ENCODE measurements at places on chromosomes 5 and 9. TPM values are rescaled to one million over a fixed set of nuclear protein-coding genes. Genes with fewer than 3 reads are reported as not detected.

DNA sequence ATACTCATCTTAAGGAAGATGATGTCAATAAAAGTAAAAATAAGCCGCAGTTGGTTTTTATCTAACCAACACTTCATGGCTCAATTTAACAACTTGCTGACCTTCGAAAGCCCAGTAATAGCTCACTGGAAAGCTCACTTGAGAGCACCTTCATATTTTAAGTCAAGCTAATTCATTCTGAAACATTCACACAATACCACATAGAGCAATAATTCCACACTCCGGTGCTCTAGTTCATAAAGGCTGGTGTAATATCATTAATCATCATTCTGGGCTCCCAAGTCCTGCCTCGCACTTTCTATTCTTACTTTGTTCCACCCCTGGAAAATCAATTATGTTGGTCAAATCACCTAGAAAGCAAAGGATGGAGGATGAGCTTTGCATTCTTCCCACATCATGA lies 74.4 kb downstream of the ELAVL2 start:
- H3K4me3 ChIP-seq: no peak overlapping the region
- no peaks in the 10 kb centered on the region for H3K27me3 ChIP-seq
- no peaks in the 10 kb centered on the region for H3K4me1 ChIP-seq
- no peak overlapping the region for H3K27ac ChIP-seq

DNA sequence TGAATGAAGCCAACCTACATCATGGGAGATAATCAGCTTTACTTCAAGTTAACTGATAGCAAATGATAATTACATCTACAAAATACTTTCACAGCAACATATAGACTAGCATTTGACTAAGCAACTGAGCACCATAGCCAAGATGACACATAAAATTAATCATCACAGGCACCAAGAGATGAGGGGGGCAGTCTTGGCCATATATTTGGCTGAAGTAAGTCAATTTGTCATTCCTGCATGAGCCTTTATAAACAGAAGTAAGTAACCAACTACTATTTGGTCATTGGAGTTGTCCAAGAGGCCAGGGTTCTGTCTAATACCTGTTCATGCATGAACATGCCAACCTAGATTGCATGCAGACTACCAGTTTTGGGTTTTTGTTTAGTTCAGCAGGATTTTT lies 53.6 kb downstream of the PDCD1LG2 start:
- no peak for DNase-seq
- H3K4me3 ChIP-seq: no peak overlapping the region
- no peaks in the 10 kb centered on the region for H3K36me3 ChIP-seq
- no peak overlapping the region for H3K27ac ChIP-seq

GRCh38 chr5:6540111-6540827 lies 91.6 kb downstream of the UBE2QL1 start:
- no peaks in the 10 kb centered on the region for H3K36me3 ChIP-seq
- H3K27ac ChIP-seq: no peak overlapping the region
- H3K4me1 ChIP-seq: no peaks in the 10 kb centered on the region
- H3K27me3 ChIP-seq: peaks cover 2% of the 10 kb centered on the region

DNA sequence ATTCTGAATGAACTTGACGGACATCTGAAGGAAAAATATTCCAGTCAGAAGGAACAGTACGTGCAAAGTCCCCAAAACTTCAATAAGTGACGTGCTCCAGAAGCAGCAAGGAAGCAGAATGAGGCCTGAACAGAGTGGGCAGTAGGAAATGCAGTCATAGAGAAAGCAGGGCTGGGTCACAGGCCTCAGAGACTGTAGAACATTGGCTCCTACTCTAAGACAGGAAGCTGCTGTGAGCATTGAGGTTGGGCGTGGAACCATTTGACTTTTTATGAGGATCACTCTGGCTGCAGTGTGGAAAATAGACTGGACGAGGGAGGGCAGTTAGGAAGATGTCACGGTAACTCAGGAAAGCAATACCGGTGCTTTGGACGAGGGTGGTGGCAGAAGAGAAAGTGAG lies 64.0 kb downstream of the DOCK8 start:
- peaks cover 47% of the 10 kb centered on the region for H3K36me3 ChIP-seq
- peak overlapping the region; percentile 95 for H3K27ac ChIP-seq
- H3K4me3 ChIP-seq: no peak overlapping the region

DNA sequence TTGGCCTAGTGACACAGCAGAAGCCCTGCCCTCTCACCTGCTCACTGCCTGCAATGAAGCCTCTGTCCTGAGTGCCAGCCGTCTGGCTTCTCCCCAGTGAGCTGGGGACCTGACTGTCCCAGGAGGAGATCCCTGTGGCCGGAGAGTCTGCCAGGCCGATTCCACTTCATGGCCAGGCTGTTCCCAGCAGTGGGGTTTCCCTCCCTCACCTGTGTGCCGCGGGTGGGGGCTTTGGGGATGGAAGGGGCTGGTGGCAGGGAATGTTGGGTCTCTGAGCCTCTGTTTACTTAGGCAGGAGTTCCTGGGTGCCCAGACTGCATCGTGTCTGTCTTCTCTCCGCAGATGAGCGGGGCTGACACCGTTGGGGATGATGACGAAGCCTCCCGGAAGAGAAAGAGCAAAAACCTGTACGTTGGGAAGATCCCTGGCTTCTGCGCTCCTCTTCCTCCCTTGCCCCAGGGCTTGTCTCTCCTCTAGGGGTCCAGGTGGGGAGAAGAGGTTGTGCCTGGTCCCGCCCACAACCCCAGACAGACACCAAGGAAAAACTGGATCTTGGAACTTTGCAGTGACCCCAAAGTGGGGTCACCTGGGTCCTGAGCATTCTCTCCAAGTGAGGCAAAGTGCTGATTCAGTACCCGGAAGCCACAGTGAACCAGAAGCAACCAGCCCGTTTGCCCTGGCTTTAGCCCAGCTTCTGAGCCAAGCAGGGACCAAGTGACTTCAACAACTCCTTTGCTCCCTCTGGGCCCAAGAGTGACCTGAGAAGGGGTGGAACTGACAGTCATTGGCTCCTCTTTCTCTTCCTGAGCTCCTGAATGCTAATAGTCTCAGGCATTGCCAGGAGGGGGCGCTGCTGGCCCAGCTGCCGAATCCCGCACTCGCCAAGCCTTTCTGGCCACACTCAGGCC lies 127.7 kb downstream of the RGS3 start:
- H3K4me1 ChIP-seq: peaks cover 42% of the 10 kb centered on the region
- H3K4me3 ChIP-seq: no peak overlapping the region
- DNase-seq: no peak

SLC25A2 gene
- 0.22 TPM for total RNA-seq

CENPH gene
- 4.0 TPM for total RNA-seq

HABP4 gene
- 31.7 TPM for total RNA-seq

CYSRT1 gene
- 0.33 TPM for total RNA-seq

LCN1 gene
- total RNA-seq: not detected
